Erythroblast (primary cell): ENCODE measurements at places on chromosomes 2 and 18.

DNA sequence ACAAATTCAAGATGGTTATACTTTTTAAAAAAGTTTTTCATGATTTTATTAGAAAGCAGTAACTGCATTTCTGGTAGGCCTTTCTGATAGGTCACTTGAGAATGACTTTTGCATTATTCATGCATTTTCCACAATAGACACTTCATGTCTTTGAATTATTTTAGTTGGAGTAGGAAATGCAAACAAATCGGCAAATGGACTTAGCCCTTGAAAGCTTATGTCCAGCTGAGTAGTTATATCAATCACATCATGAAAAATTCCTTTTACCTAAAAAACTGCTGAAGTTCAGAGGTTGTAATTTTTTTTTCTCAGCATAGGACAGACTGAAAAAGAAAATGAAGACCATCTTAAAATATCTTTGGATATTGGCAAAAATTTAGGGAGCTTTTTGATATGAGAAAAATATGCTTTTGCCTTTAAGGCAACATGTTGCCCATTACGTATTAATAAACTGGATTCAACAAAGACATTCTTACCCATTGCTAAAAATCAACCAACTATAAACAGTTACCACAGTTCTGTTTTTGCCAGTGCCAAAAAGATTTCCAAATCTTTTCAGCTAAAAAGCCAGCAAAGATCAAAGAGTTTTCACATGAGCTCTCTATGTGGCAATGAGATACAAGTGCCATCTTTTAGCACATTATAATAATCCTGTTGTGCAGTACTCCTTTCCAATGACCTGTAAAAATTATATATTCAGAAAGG is 45.5 kb upstream of the FRZB start:
- no peak for DNase-seq

GRCh38 chr18:46632401-46633071 is 24.5 kb downstream of the LOXHD1 start:
- no peak for DNase-seq

DNA sequence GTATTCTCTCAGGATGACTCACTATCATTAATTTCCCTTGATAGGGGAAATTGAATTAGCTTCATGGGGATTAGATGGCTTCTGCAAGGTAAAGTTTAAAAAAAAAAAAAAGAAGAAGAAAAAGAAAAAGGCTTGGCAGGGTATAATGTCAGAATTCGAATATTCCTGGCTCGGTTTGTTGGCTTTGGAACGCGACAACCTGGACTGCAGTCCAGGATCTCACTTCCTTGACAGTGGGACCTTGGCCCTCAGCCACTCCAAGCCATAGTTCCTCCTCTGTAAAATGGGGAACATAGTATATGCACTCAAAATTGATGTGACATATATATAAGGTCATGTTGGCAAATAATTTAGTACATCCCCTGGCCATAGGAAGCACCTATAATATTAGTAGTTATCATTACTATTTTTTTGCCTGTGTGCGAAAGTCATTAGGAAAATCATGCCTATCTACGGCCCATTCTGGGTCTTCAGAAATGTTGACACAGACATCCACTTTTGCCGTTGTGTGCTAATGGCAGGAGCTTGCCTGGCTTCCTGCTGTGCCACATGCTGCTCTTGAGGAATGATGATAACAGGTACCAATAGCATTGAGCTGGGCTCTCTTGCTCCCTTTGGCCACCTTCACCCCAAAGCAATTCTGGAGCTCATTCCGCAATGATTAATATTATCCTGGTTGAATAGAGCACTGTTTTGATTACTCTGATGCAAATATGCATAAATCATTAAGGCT is 97.9 kb downstream of the MTCL1 start:
- no peak for DNase-seq

DNA sequence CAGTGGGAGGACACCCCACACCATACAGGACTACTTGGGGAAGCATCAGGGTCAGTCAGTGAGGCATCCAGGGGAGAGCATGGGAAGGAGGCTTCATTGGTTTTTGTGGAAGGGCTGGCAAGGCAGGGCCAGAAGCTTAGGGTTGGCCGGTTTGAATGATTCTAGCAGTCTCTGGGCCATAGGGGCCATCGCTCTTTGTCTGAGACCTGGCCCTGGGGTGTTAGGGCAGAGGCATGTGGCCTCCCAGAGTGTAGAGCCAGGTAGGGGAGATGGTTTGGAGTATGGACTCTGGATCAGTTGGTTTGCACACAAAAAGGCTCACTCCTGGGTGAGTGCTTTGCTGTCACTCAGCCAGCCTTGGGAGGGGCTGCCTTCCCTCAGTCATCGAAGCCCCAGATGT is 98.5 kb downstream of the GLI2 start:
- DNase-seq, result no peak

DNA sequence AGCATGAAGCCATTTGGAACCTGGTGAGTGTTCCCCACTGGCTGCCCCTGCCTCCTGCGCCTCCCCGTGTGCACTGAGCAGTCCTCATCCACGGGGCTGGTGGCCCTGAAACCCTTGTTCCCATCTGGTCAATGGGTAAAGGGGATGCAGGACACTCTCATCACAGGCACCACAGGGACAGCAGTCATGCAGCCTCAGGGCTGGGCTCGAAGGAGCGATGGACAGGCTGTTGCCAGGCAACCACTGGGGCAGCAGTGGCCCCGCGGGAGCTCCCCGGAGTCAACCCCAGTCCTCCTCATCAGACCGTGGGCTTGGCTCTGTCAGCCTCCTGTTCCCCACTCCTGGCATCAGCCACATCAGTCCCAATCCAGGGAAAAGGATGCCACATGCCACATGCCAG is 509.5 kb downstream of the EIPR1 start:
- DNase-seq, result no peak

- DNase-seq, result no peak
Measured at GRCh38 chr2:236344446-236344845, 80.2 kb upstream of the ASB18 start.

GRCh38 chr2:121343191-121343590 is 58.2 kb upstream of the TFCP2L1 start:
- no peak for DNase-seq

DNA sequence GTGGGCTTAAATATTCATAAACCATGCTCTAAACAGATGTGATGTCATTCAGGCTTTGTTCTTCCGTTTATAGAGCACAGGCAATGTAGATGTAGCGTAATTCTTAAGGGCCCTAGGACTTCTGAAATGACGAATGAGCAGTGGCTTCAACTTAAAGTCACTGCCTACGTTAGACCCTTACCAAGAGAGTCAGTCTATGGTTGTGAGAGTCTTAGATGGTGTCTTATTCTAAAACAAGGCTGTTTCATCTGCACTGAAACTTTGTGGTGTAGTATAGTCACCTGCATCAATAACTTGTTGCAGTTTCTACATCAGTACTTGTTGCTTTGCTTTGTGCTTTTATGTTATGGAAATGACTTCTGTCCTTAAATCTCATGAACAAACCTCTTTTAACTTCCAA is 56.0 kb downstream of the PIK3C3 start:
- DNase-seq, result no peak

DNA sequence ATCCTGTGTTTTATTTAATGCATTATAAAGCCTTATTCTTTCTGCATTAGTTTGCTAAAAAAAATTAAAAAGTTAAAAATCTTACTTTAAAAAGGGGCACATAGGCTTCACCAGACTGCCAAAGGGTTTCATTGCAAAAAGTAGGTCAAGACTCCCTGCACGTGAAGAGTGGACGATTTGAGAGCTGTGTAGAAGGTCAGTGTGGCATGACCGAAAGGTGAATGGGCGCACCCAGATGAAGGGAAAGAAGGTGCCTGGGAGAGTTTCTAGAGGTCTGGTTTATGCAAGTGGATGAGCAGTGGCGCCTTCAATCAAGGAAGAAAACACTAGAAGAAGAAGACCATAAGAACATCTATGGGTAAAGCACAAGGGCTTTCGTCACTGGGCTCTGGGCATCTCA is 111.0 kb downstream of the SP3 start:
- DNase-seq, result no peak
